Effector memory CD8-positive, alpha-beta T cell (primary cell): ENCODE measurements at places on chromosomes 6 and 20.
A peak's percentile ranks its signal among the peaks of the same experiment; 100 is the strongest.

DNA sequence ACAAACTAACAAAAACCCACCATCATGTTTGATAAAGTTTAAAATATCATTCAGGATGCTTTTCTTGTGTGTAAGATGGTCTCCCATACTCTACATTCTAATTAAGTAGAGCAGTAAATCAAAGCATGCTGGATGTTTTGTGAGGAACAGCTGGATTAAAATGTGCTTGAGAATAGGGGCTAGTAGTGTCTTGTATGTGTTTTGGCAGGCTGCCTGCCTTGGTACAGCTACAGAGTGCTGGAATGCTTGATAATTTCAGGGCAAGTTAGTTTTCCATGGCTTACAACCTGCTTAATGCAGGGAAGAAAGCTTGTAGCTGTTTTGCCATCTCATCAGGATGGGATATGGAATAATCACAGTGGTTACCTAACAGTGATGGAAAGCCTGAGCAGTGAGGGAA, 636.6 kb upstream of the MMS22L start:
- DNase-seq, result no peak

GRCh38 chr6:55950071-55950814, 74.9 kb upstream of the BMP5 start:
- DNase-seq, result no peak

- peak; percentile 70 for DNase-seq
Measured at GRCh38 chr6:34671801-34672656, 24.5 kb downstream of the ILRUN start.

DNA sequence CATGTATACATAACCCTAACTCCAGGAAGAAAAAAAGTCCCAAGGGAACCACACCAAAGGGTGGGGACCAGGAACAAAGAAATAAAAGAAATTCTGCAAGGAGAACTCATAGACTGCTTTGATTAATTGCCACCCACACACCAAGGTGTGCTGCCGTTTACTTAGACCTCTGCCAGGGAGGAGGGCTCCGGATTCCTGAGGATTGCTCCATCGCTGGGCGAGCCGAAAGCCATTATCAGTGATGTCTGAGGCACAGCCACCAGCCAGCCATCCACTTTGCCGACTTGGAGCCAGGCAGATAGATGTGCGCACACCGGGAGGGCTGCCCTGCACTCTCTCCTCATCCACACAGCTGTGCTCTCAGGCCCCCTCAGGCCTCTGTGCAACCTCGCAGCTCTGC, 272.7 kb upstream of the FOXQ1 start:
- DNase-seq, result no peak

- no peak for DNase-seq
Measured at GRCh38 chr6:106159531-106159940, 73.4 kb downstream of the PRDM1 start.

DNA sequence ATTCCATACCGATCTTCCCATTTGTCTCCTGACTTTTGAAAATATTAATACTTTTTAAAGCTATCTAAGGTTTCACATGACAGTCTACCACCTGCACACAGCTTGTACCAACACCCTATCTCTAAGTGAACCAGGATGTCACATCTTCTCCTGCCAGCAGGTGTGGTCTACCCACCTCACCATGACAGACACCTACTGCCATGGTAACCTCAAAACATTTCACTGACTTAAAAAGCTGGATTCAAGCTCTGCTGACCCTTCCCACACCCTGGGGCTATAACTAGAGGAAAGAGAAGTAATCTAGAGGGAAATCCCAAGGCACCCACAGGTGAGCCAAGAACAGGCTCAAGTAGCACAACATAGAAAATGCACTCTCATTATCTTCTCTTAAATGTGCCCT, 1.2 kb downstream of the SLC17A3 start:
- peak; percentile 38 for DNase-seq

- DNase-seq, result no peak
Measured at GRCh38 chr6:25670793-25671513, 18.9 kb downstream of the SCGN start.

GRCh38 chr20:17776551-17776950, 76.8 kb downstream of the BANF2 start:
- no peak for DNase-seq

- no peak for DNase-seq
Measured at GRCh38 chr6:152124429-152125074, 317.1 kb downstream of the ESR1 start.

- DNase-seq, result no peak
Measured at GRCh38 chr6:165118736-165119135, 190.7 kb downstream of the C6orf118 start.

DNA sequence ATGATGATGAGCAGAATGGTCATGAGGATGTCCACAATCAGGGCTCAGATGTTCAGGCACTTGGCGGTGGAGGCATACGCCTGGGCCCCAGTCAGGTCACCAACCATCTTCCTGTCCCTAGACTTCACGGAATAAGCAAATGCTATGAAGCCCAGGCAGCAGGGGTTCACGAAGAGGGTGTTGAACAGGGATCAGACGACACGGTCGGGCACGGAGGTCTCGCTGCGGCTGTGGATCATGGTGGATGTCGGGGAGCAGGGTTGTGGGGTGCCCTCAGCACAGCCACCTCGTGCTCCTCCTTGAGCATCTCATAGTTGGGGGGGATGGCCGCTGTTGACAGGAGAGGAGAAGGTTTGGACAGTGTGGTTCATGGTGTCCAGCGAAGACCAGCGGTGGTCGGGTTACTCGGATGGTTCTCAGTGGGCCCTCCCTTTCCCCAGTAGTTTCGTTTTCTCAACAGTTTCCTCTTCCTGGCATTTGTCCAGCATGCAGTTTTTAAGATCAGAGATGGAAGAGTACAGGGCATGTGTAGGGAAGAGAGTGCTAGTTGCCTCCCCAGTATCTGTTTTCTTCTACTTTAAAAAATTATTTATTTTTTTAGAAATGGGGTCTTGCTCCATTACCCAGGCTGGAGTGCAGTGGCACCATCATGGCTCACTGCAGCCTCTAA, 20.3 kb upstream of the SPDEF start:
- DNase-seq, result no peak
